ENCODE measurements at places on chromosomes 2 and 18.

DNA sequence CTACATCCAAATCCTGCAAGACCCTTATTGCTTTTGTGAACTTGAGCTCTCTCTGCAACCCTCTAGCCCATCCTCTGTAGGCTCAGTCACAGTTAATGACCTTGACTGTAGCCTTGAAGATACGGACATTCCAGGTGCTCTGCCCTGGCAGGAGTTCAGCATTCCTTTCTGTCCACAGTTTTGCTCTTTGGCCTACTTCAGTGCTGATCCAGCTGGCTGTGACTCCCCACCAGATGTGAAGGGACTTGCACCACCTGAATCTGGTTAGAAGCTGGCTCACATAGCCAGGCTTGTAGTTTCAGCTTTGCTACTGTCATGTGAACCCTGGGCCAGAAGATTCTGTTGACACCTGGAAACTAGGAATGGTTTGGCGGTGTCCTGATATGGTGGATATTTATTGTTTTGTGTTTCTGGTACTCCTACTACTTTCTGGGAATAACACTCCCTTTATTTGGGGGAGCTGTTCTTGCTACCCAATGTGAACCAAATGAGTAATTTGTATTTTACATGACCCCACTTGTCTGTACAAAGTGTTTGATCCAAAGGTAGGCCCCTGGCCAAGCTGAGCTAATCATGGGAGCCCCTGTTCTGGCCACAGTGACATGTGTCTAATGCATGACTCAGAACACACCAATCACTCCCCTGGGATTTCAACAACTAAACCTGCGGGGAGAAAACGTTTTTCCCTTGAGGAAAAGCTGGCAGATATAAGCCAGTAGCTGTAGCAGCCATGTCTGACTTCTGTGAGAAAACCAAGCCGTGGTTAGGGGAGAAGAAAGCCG is 73.4 kb downstream of the CDCA7 start:
- DNase-seq, result no peak

DNA sequence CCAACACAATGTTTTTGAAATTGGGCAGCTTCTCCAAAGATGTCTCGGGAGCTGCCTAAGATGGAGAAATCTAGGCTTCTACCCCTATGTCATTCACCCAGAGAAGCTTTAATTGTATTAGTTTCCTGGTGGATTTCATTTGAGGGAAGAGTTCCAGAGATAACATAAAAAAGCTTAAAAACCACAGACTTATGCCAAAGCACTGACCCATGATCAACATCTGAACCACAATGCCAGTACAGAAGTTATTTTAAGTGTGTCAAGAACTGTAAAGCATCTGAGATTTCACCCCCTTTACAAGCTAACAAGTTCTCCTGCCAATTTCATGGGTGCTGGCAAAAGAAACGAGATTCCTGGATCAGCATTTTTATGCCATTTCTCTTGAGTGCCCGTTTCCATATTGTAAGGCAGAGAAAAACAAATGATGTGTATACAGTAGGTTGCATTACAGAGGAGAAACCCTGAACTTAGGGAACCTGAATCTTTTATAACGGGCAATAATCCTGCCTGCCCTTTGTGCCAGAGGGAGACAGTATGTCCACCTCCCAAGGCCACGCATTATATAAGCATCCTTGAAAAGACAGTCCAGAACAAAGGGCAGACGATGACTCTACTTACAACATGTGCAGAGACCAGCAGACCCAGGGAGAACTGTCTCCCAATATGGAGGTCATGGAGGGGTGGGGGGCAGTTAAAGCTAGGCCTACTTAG is 44.1 kb downstream of the MREG start:
- DNase-seq, result no peak

- no peak for DNase-seq
Observed at GRCh38 chr2:160039166-160039903, 23.1 kb downstream of the PLA2R1 start.

- no peak for DNase-seq
Observed at GRCh38 chr18:40347261-40347660, 1607.8 kb upstream of the PIK3C3 start.

DNA sequence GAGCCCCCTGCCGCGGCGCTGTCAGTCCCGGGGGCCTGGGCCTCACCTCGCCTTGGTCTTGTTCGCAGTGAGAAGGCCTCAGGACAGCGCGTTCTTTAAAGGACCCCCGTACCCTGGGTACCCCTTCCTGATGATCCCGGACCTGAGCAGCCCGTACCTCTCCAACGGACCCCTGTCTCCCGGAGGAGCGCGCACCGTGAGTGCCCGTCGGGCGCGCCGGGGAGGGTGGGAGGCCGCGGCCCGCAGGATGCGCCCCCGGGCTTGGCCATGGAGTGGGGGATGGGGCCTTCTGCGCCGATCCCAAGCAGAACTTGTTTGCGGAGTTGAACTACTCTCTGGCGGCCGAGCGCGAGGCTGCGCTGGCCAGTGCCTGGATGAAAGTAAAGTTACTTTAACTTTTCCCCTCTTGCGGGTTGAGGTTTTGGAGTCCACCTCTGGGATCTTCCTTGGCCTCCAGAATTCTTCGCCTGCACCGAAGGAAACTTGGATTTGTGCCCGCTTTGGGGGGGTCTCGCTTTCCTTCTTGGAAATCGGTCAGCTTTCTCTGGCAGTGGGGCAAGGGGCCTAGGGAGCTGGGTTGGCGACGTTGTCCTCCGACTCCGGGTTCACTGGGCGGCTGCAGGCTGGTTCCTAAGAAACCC is 1.2 kb downstream of the TCF7L1 start:
- DNase-seq, result peak; percentile 58

DNA sequence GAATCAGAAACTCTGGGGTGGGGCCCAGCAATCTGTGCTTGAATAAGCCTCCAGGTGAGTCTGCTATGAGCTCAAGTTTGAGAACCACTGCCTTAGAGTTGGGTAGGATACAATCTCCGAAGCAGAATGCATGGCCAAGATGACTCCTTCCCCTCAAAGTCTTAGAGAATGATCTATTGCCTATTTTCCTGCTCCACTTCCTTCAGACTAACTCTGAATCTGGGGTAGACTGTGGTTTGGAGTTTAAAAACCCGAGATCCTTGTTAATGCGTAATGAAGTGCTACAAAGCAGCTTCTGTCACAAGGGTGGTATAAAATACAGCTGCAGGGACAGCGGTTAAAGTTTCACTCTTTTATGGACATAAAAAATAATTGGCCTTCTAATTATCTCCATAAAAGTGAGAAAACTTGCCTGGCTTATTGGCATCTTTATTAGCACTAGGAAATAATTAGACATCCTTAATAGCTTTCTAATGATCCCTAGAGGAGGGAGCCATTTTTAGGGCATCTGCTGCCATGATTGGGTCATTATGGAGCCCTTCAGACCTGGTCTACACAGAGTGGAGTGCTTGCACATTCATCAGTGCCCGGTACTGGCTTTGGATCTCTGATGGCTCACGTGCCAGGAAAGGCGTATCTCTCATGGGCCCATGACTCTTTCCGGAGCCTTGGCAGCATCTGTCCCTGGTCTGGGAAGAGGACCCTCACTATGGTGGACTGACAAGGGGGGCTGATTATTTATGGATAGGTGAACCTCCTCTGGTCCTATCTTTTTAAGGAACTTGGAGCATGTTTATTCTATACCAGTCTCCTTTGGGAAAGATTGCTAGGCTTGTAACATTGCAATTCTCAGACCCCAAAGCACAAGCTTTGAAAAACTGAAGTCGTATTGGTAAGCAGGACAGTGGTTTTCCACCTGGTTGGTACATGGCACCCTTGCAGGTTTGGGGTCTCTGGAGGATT is 28.2 kb downstream of the SIX2 start:
- DNase-seq, result no peak

DNA sequence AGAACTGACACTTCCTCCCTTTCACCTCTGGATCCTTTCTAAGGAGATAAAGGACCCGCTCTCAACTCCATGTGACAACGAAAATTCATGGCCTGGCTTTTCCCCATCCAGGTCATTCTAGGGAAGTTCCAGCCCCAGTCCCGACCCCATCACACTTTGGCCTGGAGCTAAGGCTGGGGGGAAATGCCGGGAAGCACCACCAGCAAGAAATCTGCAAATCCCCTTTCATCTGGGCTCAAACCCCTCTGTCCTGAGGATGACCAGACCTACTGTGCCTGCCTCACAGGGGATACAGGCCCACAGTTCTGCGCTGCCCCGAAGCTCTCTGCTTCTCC is 1.3 kb downstream of the SIX2 start:
- peak; percentile 54 for DNase-seq

DNA sequence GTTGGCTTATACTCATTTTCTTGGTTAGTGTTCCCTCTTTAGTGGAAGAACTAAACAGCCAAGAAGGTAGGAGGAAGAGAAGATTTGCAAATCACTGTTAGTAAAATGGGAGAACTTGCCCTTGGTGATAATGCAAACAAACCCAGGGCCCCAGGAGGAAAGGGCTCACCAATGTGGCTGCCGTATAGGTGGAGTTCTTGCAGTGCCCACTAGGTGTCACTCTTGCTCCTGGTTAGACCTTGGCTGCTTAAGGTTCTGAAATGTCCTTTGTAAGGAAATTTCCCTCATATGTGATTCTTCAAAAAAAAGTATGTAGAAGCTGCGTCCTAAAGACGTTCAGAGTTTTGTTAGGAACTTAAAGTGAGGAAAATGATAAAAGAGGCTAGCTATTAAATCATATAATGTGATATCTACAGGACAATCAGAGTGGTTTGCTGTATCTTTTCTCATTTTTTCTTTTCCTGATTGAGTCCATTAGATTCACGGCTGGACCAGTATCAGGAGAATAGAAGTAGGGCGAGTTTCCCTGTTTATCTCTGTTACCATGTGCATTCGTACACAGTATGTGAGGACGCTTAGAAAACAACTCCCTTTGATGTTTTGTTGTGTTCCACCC is 48.6 kb downstream of the RPIA start:
- DNase-seq, result peak; percentile 84

- peak; percentile 75 for DNase-seq
Observed at GRCh38 chr2:73830871-73831401, 2.2 kb downstream of the STAMBP start.

GRCh38 chr2:200138391-200139124 is 167.9 kb upstream of the SPATS2L start:
- DNase-seq, result no peak

DNA sequence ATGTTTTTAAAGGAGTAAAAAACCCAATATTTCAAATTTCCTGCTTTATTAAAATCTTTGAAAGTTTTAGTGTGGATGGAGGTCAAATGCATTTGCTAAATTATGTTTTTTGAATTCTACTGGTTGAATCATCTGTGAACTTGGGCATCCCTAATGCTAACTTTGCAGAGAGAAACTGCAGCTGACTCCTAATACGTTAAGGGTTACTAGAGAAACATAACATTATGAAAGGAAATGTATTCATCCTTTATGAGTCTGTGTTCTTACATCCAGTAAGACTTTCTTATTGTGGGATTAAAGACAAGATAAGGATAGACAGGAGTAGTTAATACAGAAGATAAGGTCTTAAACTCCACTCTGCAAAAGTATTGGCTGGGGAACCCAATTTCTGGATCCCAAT is 140.6 kb downstream of the FAM124B start:
- no peak for DNase-seq

DNA sequence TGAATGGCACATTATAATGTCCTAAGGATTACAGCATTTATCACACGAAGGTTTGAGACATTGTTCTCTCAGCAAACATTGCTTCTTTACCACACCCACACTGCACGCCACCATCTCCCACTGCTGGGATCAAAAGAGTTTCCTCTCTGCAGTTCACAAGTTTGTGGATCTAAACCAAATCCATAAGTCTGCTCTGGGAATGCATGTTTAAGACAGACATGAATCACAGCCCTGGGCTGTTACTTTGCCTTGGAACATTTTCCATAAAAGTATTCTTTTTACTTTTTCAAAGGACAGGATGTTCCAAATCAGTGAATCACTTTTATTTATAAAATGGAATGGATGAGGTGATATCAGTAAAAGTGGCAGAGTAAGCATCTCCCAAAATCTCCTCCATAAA is 36.1 kb downstream of the STPG4 start:
- no peak for DNase-seq

- DNase-seq, result no peak
Observed at GRCh38 chr18:49098386-49098785, 147.6 kb upstream of the SMAD7 start.

GRCh38 chr2:40511661-40512213 is 59.8 kb upstream of the SLC8A1 start:
- no peak for DNase-seq

- DNase-seq, result no peak
Observed at GRCh38 chr2:105820691-105821090, 76.0 kb downstream of the NCK2 start.

GRCh38 chr2:37563375-37564015 is 107.9 kb downstream of the CDC42EP3 start:
- no peak for DNase-seq
